ENCODE measurements at places on chromosomes 5 and 9. TPM values are rescaled to one million over a fixed set of nuclear protein-coding genes. Genes with fewer than 3 reads are reported as not detected.

DNA sequence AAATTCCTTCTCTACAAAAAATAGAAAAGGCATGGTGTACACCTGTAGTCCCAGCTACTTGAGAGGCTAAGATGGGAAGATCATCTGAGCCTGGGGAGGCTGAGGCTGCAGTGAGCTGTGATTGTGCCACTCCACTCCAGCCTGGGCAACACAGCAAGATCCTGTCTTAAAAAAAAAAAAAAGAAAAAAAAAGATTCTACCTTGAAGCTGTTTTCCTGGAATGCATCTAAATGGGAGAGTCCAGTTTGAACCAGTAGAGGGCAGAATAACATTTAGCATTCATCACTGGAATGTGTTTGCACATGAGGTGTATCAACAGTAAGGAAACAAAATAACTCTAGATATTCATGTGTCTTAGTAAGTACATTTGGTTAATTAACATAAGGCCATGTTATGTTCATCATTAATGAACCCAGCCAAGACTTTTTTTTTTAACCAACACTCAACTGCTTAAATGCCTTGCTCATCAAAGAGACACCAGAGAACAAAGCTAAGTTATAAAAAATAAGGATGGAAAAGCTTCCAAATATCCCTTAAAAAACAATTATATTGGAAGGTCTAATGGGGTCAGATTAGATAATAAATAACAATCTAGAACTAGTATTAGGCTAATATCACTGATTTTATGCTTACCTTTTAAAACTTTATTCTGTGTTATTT, 16.1 kb downstream of the IFNE start:
- H3K4me3 ChIP-seq: no peak overlapping the region
- H3K36me3 ChIP-seq: no peaks in the 10 kb centered on the region
- H3K27ac ChIP-seq: no peak overlapping the region
- no peak for DNase-seq
- no peaks in the 10 kb centered on the region for H3K4me1 ChIP-seq

DNA sequence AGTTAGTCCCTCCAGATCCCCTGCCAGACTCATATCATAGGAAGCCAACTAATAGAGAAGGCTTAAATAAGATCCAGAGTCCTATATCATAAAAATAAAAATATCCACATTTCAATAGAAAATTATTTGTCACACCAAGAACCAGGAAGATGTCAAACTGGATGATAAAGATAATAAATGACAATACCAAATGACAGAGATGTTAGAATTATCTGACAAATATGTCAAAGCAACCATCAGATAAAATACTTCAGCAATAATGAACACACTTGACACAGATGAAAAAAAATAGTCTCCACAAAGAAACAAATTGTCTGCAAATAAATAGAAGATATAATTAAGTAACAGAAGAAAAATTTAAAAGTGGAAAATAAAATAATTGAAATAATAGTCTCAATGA, 300.7 kb upstream of the FTMT start:
- no peak overlapping the region for H3K27ac ChIP-seq
- no peaks in the 10 kb centered on the region for H3K4me1 ChIP-seq
- DNase-seq: no peak
- no peaks in the 10 kb centered on the region for H3K27me3 ChIP-seq
- no peaks in the 10 kb centered on the region for H3K36me3 ChIP-seq
- no peak overlapping the region for H3K4me3 ChIP-seq

QSOX2 gene
- total RNA-seq: 10.9 TPM

- no peak overlapping the region for H3K27ac ChIP-seq
- no peak overlapping the region for H3K4me3 ChIP-seq
- no peaks in the 10 kb centered on the region for H3K36me3 ChIP-seq
- DNase-seq: no peak
- no peaks in the 10 kb centered on the region for H3K4me1 ChIP-seq
- H3K27me3 ChIP-seq: no peaks in the 10 kb centered on the region
Measured at GRCh38 chr5:65299861-65300260, 181.9 kb downstream of the ADAMTS6 start.

NRG2 gene
- total RNA-seq: 4.7 TPM

DNA sequence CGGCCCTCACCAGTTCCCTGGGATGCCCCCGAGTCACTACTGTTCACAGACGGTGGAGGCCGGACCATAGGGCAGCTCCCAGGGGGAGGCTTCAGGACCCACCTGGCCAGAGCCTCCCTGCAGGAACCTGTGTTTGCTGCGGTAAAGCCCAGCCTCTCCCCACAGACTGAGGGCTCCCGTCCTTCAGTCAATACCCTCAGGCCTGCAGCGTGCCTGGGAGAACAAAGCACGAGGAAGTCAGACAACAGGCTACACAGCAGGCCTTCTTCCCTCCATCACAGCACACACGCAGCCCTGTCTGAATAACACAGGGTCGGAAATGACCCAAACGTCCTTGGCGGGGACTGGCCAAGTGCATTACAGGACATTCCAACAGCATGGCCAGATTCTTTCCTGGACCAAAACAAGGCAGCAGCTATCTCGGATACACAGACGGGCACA, 34.4 kb downstream of the COL23A1 start:
- H3K4me3 ChIP-seq: no peak overlapping the region
- no peaks in the 10 kb centered on the region for H3K36me3 ChIP-seq
- H3K27ac ChIP-seq: no peak overlapping the region
- no peak for DNase-seq

PCDHGA2 gene
- 1.4 TPM for total RNA-seq

DNA sequence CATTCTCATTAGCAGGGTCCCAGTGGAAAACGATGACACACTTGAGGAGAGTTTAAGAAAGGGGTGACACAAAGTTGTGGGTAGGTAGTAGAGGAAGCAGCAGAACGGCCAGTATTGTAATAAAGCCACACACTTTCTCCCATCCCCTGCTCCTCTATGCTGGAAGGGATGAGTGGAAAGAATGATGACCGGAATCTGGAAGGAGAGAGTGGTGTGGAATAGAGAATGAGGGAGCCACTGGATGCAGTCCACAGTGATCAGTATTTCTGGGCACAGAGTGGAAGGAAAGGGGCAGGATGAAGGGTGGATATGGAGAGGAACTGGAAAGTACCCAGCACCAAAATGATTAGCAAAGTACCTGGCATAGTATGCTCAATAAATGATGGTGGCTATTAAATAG, 133.8 kb upstream of the DAB2 start:
- no peak overlapping the region for H3K27ac ChIP-seq
- H3K36me3 ChIP-seq: no peaks in the 10 kb centered on the region

DNA sequence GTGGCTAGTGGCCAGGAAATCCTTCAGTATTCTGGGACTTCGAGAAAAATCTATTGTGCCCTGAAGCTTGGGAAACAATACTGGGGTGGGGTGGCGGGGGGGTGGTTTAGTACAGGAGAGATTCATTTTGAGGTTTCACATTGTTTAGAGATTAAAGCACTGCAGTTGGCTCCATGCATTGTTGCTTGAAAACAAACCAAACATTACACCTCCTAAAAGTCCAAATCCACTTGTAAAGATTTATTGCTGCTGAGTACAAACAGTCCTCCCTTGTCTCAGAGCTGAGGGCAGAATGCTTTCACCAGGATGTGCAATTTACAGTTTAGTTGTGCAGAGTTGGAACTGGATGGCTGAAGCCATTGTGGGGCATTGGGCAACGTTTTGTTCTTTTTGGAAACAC, 49.4 kb downstream of the GGTA1 start:
- H3K27me3 ChIP-seq: no peaks in the 10 kb centered on the region
- H3K4me3 ChIP-seq: no peak overlapping the region
- H3K4me1 ChIP-seq: no peaks in the 10 kb centered on the region
- DNase-seq: no peak
- no peaks in the 10 kb centered on the region for H3K36me3 ChIP-seq
- no peak overlapping the region for H3K27ac ChIP-seq

DNA sequence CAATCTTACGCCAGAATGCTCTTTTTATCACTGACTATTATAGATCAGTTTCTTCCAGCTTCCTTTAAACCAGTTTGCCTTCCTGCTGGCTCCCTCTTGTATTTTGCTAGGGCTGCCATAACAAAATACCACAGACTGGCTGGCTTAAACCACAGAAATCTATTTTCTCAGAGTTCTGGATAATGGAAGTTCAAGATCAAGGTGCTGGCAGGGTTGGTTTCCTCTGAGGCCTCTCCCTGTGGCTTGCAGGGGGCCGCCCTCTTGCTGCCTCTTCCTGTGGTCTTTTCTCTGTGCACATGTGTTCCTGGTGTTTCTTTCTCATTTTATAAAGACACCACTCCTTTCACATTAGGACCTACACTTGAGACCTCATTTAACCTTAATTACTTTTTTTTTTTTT, 6.8 kb upstream of the FXN start:
- no peaks in the 10 kb centered on the region for H3K36me3 ChIP-seq
- H3K4me1 ChIP-seq: no peaks in the 10 kb centered on the region
- no peak for DNase-seq
- no peak overlapping the region for H3K27ac ChIP-seq

DNA sequence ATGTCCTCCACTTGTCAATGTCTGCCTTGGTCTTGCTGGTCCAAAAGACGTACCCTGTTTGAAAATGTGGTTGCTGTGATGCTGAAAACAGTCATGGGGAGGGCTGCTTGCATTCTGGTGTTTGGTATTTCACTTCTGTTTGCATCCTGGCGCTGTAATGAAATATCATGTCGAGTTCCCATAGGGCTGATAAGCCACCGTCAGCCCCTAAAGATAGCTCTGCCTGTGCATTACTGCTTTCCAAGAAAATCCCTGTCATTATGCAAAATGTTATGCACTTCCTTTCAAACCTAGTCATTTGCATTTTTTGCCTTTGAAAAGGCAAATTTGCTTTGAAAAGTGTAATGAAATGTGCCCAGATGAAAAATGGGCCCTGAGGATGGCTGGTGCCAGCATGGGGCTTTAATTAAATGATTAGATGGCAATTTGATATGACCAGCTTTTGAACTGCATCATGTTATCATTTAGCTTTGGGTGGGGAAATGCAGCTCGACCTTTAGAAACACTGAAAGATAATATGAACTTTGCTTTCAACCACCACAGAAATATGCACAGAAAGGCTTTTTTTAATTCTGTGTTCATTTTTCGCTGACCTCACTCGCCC, 374.4 kb upstream of the SGCD start:
- no peak overlapping the region for H3K27ac ChIP-seq
- no peaks in the 10 kb centered on the region for H3K36me3 ChIP-seq
- no peaks in the 10 kb centered on the region for H3K4me1 ChIP-seq

LHX3 gene
- not detected for total RNA-seq

EQTN gene
- total RNA-seq: 0.37 TPM

COL5A1 gene
- total RNA-seq: 1.2 TPM

GRCh38 chr5:106189121-106189809, 1481.5 kb downstream of the EFNA5 start:
- H3K4me1 ChIP-seq: no peaks in the 10 kb centered on the region
- no peaks in the 10 kb centered on the region for H3K27me3 ChIP-seq
- H3K27ac ChIP-seq: no peak overlapping the region
- DNase-seq: no peak
- no peaks in the 10 kb centered on the region for H3K36me3 ChIP-seq
- no peak overlapping the region for H3K4me3 ChIP-seq

DNA sequence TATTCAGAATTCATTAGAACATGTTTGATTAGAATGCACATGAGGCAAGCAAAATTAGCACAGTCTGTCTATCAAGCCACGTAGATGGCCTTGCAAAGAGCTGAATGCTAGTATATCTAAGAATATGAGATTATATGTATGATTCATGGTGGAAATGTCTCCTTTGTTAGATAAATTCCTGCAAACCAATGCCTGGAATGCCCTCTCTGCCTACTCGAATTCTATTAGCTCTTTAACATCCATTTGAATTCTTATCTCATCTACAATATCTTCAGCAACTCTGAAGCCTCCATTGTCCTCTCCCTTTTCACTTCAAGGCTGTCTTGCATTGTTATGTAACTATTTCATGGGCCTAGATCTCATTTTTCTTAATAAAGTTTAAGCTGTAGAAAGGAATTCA, 205.5 kb downstream of the TMC1 start:
- no peaks in the 10 kb centered on the region for H3K27me3 ChIP-seq
- H3K4me3 ChIP-seq: no peak overlapping the region
- H3K27ac ChIP-seq: no peak overlapping the region
- H3K4me1 ChIP-seq: no peaks in the 10 kb centered on the region
- no peaks in the 10 kb centered on the region for H3K36me3 ChIP-seq

FIBCD1 gene
- total RNA-seq: not detected

GRCh38 chr9:121366611-121367192, 3.3 kb downstream of the STOM start:
- H3K27ac ChIP-seq: peak overlapping the region; percentile 52
- H3K4me1 ChIP-seq: no peaks in the 10 kb centered on the region
- no peaks in the 10 kb centered on the region for H3K27me3 ChIP-seq
- H3K4me3 ChIP-seq: no peak overlapping the region
- no peak for DNase-seq

- H3K36me3 ChIP-seq: no peaks in the 10 kb centered on the region
- H3K27ac ChIP-seq: no peak overlapping the region
- no peaks in the 10 kb centered on the region for H3K27me3 ChIP-seq
Measured at GRCh38 chr5:90675222-90675621, 116.6 kb downstream of the ADGRV1 start.

- H3K27ac ChIP-seq: no peak overlapping the region
- H3K36me3 ChIP-seq: no peaks in the 10 kb centered on the region
- DNase-seq: no peak
- no peak overlapping the region for H3K4me3 ChIP-seq
Measured at GRCh38 chr5:159797261-159797970, 118.9 kb upstream of the ADRA1B start.

FAT2 gene
- not detected for total RNA-seq

CTNND2 gene
- total RNA-seq: 36.2 TPM

- H3K4me3 ChIP-seq: no peak overlapping the region
- H3K27me3 ChIP-seq: no peaks in the 10 kb centered on the region
- no peaks in the 10 kb centered on the region for H3K36me3 ChIP-seq
- no peak for DNase-seq
Measured at GRCh38 chr9:91933556-91934352, 16.3 kb downstream of the ROR2 start.

DNA sequence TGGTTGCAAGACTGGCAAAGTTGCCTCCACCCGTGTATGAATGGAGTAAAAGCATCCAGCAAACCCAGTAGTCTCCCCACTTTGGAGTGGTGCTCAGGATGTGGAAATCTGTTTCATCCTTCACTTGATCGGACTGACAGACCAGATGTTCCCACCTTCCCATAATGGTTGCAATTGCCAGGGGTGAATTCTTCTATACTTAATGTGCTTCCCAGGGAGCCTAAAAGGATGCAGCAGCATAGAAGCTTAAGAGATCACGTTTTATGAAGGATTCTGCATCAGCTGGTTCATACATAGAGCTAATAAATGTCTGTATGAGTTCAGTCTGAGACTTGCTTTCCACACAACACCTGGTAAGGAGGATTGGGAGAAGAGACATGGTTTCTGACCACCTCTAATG, 198.8 kb upstream of the S1PR3 start:
- no peaks in the 10 kb centered on the region for H3K27me3 ChIP-seq
- no peak overlapping the region for H3K27ac ChIP-seq
- no peak for DNase-seq
- no peak overlapping the region for H3K4me3 ChIP-seq
- no peaks in the 10 kb centered on the region for H3K36me3 ChIP-seq

- H3K4me1 ChIP-seq: peaks cover 4% of the 10 kb centered on the region
- H3K27ac ChIP-seq: no peak overlapping the region
- H3K4me3 ChIP-seq: no peak overlapping the region
Measured at GRCh38 chr5:35223787-35224395, 6.4 kb downstream of the PRLR start.

GRCh38 chr5:38734353-38734752, 111.5 kb upstream of the OSMR start:
- no peak overlapping the region for H3K27ac ChIP-seq
- no peak for DNase-seq
- H3K27me3 ChIP-seq: no peaks in the 10 kb centered on the region
- no peak overlapping the region for H3K4me3 ChIP-seq

GRCh38 chr5:172855597-172856292, 21.7 kb downstream of the ERGIC1 start:
- peaks cover 39% of the 10 kb centered on the region for H3K4me1 ChIP-seq
- no peak for DNase-seq
- no peaks in the 10 kb centered on the region for H3K27me3 ChIP-seq
